ENCODE measurements at places on chromosomes 12 and 14.

DNA sequence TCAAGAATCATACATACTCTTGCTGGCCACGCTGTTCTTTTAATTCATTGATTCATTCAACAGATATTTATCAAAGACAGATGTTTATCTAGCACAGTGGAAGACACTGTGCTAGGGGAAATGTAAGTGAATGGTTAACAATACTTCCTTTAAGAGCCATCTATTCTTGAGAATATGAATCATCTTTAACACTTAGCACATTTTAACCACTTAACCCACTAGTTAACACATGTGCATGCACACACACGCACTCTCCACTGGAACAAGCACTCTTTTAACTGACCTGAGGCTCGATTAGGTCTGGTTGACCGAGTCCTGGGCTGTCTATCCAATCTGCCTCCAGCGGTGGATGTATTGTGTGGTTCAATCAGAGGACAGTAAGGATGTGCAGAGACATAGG, 34.6 kb downstream of the LMNTD1 start:
- no peak for DNase-seq

DNA sequence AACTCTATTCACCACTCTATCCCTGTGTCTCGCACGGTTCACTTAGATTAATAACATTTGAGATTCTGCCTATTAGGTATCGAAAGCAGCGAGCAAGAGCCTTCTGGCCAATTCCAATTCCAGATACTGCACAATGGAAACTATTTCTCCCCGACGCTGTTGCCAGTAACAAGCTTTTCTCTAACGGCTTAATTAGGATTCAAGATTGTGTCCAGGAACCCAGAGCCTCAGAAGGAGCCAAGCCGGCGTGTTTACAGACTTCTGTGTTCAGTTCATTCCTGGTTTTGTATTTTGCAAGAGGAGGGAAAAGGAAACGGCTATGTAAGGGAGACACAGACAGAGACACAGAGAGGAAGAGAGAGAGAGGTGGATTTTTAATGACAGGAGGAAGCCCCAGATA, 185.6 kb downstream of the DICER1 start:
- no peak for DNase-seq

GRCh38 chr14:89926694-89927093, 27.8 kb downstream of the EFCAB11 start:
- DNase-seq: no peak

DNA sequence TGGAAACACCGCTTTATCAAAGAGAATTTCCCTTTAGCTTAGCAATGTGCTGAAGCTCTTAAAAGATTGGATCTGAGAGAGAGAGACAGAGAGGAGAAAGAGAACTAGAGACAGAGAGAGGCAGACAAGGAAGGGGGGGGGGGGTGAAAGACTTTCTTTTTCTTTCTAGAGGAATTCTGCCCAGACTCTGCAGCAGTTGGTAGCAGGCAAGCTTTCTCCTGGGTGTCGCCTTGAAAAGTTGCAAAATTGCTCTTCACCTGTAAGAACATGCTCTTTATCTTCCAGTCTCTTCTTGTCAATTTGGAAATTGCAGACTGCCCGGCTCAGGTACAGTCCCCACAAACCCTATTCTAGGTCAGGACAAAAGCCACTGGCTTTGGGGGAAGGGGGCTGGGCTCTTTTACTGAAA, 2.9 kb upstream of the OTX2 start:
- DNase-seq: no peak

DNA sequence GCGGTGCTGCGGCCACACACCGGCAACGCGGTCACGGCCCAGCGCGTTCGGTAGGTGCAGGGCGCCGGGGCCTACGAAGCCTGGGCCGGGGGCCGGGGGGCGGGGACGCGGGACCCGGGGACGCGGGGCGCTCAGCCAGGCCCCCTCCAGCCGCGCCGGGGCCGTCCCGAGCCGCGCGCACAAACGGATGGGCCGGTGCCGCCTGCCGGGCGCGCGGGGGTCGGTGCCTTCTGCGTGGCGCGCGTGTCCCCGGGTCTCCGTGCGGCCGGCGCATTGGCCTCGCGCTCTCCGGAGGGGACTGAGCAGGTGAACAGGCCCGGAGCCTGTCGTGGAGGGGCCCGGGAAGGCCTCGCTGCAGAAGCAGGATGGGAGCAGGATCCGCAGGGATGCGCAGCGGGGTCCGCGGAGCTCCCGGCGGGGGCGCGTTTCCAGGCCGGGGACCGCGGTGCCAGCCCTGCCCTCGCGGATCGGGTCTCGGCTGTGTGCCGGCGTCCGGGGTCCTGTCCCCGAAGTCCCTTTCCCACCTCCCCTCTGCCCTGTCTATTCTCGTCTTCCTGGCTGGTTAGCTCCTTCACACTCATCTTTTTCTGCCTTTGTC, 421 bp downstream of the GLT1D1 start:
- no peak for DNase-seq

DNA sequence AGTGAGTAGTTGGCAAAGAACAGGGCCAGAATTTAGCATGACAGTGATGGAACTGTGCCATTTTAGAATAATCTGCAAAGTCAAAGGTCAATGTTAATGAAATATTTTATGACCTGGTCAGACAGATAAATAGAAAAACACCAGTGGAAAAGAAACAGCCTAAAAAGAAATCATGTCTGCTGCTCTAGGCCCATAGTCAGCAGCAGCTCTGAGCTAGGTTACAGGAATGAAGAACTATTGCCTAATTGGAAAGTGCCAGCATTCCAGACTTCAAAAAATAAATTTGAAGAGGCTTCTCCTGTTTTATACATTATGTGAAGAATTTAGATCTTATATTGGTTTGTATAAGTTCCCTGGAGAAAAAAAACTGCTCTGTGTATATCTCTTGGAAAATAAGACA, 9.8 kb downstream of the NPC2 start:
- no peak for DNase-seq

- DNase-seq: no peak
Observed at GRCh38 chr14:91299121-91300115, 54.9 kb upstream of the GPR68 start.

DNA sequence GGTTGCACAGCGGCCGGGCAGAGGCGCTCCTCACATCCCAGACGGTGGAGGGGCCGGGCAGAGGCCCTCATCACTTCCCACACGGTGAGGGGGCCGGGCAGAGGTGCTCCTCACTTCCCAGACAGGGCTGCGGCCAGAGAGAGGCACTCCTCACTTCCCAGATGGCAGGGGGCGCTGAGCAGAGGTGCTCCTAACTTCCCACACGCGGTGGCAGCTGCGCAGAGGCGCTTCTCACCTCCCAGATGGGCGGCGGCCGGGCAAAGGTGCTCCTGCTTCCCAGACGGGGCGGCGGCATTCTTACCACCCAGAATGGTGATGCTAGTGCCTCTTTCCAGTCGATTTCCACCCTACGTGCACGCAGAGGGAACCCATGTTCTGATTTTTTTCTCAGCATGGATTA, 304.4 kb downstream of the RGS6 start:
- no peak for DNase-seq

DNA sequence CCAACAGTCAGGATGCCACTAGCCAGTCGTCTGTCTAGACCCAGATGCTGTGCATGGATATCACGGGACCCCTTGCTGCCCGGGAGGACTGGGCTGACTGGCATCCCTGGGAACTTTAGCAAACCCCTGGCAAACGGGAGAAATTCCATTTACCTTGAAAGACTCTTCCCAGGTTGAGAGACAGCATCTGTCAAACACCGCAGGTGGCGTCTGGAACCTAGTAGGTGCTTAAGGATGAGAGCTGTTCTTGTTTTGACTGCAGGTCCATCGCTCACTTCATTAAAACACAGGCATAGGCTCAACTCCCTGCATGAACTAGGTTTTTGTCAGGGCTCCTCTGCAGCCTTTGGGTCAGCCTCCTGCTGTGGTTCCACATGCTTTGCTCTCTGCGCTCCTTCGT, 546.3 kb downstream of the BCL11B start:
- no peak for DNase-seq

- no peak for DNase-seq
Observed at GRCh38 chr14:104548802-104549535, 30.6 kb upstream of the C14orf180 start.

DNA sequence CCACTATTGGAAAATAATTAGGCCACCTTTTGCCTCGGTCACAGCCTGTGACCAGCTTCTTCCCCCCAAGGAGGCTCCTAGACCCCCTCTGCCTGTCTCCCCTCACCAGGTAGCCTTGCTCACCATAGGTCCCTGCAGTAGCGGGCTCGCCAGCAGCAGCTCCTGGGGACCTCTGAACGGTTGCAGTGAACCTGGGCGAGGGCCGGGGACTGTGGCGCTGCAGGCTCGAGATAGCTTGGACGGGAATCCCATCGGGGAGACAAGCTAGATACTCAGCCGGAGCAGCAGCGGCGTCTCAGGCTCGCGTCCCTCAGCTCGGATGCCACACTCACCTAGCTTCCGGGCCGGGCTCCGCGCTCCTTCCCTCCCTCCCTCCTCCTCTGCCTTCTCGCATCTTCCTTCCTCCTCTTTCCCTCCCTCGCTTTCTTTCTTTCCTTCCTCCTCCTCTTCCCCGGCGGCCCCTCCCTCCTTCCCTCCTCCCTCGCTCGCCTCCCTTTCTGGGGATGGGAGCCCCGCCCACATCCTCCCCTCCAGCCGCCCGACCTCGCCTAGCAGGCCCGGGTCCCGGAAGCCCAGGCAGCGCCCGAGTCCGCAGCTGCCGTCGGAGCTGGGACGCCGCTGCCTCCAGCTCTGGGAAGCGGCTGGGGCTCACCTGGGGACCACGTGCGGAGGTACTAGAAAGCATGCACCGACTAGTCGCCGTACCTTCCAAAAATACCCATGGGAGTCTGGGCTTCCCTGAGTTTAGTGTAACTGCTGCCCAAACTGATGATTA, at the start of gene BMP4:
Gene BMP4 (minus strand): TSS at position 399 of the 775 bp plus-strand sequence. CDS start 4,603 bp downstream, outside the sequence.
- no peak for DNase-seq

DNA sequence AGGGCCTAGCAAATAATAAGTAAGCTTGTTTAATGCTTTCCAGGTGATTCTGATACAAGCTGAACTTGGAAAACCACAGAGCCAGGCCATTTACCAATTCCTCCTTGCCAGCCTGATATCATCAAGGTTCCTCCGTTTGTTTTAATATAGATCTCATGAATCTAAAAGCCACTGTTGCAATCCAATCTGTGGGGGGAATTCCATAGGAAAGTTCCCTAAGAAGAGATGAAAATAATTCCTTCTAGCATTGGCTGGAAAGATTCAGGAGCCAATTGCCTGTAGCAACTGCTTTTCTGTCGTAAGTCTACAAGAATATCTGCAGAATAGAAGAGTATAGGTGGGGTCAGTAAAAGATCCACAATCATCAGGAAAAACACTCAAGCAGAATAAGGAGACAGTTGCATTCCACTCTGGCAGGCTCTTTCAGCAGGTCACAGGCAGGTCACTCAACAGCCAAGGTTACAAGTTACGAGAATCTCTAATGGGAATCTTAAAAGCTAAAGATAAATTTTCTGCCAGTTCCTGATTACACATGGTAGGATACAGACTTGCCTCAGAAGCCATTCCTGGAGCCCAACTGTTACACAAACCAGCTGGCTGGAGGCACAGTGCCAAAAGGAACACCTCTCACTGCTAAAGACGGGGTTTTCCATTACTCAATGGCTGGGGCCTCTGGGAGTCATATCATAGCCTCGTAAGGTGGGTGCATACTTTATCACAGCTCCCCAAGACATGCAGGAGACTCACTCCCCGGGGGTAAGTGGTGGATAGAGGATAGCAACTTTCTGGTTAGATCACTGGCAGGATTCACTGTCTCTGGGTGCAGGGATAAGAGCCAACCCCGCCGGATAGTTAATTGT, 43.6 kb downstream of the FGD6 start:
- DNase-seq: no peak

DNA sequence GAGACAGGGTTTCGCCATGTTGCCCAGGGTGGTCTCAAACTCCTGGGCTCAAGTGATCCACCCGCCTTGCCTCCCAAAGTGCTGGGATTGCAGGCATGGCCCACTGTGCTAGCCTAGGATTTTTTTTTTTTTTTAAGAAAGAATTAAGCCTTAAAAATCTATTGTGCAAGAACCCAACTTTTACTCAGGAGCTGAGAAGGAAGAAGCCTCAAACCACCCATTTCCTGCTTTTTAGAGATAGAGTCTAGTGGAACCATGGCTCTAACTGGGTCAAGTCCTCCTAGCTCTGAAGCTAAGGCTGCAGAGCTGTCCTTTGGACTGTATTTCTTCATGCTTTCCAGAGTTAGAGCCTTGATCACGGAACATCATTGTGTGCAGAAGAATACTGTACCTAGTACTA, 1.3 kb upstream of the TSFM start:
- no peak for DNase-seq

DNA sequence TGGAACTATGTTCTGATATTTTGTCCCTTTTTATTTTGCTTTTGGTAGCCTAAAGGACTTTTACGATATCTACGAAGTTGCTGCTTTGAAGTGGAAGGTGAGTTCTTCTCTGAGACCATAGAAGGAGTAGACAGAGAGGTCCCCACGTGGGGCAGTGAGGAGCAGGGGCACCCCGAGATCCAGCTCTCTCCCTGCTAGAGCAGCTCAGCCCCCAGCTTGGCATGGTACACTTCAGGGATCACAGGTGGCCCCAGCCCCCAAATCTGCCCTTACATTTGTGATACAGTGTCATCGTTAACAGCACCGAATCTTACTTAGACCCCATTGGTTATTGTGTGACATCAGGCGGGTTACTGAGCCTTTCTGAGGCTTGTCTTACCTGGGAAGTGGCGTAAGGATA, 56.8 kb downstream of the SLC8B1 start:
- DNase-seq: no peak

DNA sequence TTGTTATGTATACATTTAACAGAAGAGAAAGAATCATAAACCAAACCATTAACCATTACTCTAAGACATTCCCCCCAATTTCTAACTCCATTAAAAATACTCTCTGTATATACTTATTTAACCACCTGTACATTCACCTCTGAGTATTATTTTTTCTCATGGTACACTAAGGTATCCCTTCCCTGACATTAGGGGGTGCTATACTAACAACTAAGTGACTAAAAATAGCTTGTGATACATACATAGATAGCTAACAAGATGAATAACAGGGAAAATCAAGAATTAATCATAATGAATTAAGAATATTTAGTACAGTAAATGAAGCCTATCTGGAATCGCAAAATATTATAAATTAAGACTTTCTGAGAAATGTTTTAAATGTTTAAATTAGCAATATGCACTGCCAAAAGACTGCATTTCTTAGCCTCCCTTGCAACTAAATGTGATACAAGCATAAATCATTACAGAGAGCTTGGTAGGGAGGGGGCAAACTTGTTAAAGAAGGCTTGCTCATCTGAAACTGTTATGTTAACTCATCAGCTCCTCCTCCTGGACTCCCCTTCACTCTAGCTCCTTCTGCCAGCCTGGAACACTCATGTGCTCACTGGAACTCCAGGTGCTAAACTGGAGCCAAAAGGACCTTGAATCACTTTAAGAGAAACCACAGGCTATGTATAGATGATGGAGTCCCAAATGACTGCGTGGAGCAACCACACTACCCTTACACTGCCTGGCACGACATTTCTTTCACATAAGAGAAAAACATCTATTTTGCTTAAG, 14.9 kb downstream of the C2CD5 start:
- no peak for DNase-seq

DNA sequence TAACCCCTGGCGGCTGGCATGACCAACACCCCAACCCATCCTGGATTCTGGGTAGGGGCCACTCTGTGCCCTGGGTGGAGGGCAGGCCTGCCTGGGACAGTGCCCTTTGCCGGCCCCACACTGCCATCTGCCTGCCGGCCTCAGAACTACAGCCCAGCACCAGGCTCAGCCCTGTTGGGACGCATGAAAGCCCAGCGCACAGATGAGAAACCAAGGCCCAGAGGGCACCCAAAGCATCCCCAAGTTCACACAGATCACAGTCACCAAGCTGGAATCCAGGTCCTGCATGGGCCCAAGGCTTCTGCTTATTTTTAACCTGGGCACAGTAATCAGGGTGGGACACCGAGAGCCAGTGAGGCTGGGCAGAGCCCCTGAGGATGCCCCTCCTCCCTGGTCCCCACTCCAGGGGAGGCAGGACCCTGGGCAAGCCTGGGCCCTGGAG, 26.2 kb downstream of the RFLNA start:
- DNase-seq: no peak

- no peak for DNase-seq
Observed at GRCh38 chr14:105018414-105018813, 2.5 kb downstream of the CDCA4 start.

Measured in GM12864 (cell line).